ENCODE measurements at places on chromosomes 6 and 20.

DNA sequence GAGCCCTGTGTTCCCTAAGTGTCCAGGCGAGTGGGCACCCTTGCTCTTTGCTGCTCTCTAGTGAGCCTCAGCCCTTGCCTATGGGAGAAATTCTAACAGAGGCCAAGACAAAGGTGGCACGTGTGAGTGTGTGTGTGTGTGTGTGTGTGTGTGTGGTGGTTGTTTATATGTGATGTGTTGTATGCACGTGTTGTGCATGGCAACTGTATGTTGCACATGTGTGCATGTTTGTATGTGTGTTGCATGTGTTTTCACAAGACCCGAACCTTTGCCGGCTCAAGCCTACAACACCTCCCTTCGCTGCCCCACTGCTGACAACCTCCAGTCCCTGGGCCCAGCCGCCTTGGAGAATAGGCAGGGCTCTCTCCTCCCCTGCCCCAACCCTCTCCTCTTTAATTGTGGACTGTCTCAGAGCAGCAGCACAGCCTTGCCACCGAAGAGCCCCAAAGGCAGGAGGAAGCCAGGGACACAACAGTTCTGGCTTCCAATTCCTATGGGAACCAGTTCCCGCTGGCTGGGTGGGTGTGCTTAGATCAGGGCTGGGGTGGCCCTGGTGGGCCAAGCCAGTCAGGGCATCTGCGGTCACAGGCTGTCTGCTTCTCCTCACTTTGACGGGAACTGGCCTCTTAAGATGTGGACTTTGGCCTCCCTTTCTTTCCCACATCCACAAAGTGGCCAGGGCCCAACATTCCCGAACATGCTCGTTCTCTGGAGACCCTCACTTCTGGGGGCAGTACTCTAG, 2.7 kb downstream of the KCNK16 start:
- no peak for DNase-seq

GRCh38 chr6:88491266-88491880, 325.2 kb upstream of the CNR1 start:
- no peak for DNase-seq

DNA sequence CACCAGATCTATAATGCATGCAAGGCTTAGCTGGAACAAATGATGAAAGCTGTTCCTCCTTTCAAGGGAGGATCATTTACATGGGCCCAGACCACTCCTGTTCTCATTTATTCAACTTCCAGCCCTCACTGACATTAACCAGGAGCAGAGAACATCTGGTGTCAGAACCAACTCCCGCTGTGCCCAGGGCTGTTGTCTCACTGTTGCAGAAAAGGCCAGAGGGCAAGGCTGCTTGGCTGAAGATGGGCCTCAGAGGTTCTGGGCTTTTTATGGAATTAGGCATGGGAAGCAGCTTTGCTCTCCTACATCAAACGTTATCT, 164.2 kb downstream of the GMPR start:
- DNase-seq, result no peak

DNA sequence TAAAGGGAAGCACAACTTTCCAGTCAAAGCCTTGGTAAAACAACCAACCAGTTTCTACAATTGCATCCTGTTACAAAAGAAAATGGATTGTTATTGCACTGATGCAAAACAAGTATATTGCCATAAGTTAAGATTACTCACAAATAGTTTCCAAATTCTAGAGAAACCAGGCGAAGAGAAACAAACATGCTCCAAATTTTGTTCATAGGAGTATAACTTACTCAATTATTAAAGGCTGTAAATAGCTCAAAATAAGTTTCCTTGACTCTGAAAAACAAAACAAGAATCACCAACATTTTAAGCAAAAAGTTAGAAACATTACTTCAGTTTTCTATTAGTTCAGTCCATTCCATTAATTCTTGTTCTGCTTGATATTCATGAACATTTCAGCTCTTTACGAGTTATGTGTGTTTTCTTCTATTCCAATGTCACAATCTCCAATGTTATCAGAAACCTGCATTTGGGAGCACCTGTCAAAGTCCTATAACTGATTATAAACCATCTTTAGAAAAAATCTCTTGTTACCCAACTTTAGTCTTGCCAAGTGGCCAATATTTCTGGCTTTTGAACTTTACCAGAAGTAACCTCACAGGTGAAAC, 137.9 kb upstream of the THBS2 start:
- DNase-seq, result no peak

- DNase-seq, result peak; percentile 67
Observed at GRCh38 chr6:7238900-7239589, 74.0 kb downstream of the SSR1 start.

DNA sequence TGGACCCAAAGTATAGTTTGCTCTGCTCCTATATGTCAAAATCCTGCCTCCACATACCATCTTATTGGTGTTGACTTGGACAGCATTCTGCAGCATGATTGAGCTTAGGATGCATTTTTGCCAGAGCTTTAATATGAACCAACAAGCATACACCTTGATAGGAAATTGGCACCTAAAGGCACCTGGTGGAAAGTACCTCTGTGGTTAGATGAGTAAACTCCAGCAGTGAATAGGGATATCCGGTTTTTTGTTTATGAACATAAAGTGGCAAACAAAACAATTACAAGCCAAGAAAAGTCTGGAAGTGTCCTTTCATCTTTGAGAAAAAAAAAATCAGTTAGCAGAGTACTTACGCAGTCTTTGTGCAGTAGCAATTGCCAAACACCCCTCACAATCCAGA, 6.2 kb upstream of the CYP24A1 start:
- no peak for DNase-seq
